Activated CD8-positive, alpha-beta memory T cell treated with anti-CD3 and anti-CD28 coated beads, Interleukin-2, amount 10 ng/mL, durations not matched to agents 7 days and 5 days (primary cell): ENCODE measurements at places on chromosomes 6 and 20. TPM values are rescaled to one million over a fixed set of nuclear protein-coding genes. Genes with fewer than 3 reads are reported as not detected.

DNA sequence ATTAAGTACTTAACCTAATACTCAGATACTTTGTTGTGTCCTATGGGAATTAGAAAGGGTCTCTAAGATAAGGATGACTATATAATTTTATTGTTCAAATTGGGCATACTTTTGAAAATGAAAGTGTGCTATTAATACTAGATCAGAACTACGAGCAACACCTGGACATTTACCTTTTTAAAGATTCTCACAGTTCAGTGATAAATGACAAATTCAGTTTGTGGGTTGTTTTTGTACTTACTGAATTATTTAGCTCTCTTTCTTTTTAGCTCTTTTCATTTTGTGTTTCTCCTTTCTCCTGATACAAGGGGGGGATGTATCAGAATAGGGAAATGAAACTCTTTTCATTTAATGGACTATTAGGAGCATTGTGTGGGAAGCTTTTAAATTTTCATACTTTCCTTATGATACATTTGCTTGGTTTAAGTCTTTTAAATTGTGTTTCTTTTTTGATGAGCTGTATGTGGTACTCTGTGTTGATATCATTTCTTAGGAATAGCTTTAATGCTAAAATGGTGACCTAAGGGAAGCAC is 47.5 kb downstream of the PHF3 start:
- no peaks in the 10 kb centered on the region for H3K27me3 ChIP-seq
- no peak for DNase-seq
- no peak overlapping the region for H3K4me3 ChIP-seq
- no peak overlapping the region for H3K27ac ChIP-seq
- H3K4me1 ChIP-seq = peaks cover 13% of the 10 kb centered on the region
- H3K36me3 ChIP-seq = peaks cover 51% of the 10 kb centered on the region

- no peaks in the 10 kb centered on the region for H3K36me3 ChIP-seq
- H3K4me3 ChIP-seq = no peak overlapping the region
- H3K27ac ChIP-seq = no peak overlapping the region
- no peaks in the 10 kb centered on the region for H3K27me3 ChIP-seq
- no peak for DNase-seq
Observed at GRCh38 chr20:40493549-40493948, 195.5 kb downstream of the MAFB start.

DNA sequence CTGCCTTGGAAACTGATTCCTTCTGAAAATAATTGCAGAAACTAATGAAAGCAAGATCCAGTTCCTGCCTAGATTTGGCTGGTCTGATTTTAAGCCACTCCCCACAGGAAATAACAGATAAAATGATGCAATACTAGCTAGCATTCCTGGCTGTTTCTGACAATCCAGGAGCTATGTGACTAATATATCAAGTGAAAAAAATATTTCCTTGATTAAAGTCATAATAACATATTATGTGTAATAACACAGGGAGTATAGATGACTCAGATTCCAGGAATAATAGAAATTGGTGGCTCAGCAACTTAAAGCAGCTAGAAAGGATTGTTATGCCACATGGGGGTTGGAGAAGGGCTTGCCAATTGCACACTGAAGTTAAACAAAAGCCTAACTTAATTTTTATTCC is 182.7 kb upstream of the SALL4 start:
- no peak for DNase-seq
- H3K27me3 ChIP-seq = no peaks in the 10 kb centered on the region
- H3K4me1 ChIP-seq = peaks cover 2% of the 10 kb centered on the region
- no peak overlapping the region for H3K4me3 ChIP-seq

DNA sequence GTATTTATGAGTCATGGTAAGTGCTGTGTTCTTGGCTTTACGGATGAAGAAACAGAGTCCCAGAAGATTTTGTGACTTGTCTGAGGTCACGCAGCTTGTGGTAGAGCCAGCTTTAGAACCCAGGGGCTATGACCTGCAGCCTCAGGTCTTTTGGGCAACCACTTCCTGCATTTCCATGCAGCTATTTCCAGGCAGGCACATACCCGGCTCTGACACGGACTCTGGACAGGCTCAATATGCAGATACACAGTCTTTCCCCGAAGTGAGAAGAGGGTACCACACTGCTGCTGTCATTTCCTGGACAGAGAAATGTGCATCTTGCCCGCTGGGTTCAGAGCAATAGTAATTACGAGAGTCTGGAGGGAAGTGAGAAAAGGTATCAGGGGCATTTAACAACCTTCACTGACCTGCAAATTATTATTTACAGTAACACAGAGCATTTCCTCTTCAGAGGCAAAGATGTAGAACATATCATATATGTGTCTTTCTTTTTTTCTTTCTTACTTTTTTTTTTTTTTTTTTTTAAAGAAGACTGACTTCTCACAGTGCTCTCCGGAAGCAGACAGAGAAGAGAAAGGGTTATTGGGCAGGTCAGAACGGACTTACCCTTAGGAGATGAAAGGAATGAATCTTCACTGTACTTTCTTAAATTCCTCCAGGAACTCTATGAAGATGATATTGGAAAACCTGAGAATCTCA is 185.1 kb downstream of the CLIC5 start:
- H3K36me3 ChIP-seq = peaks cover 16% of the 10 kb centered on the region
- no peaks in the 10 kb centered on the region for H3K27me3 ChIP-seq
- DNase-seq = peak; percentile 84

METTL24 gene
- not detected for total RNA-seq

SLC12A5 gene
- 1.7 TPM for total RNA-seq

DNA sequence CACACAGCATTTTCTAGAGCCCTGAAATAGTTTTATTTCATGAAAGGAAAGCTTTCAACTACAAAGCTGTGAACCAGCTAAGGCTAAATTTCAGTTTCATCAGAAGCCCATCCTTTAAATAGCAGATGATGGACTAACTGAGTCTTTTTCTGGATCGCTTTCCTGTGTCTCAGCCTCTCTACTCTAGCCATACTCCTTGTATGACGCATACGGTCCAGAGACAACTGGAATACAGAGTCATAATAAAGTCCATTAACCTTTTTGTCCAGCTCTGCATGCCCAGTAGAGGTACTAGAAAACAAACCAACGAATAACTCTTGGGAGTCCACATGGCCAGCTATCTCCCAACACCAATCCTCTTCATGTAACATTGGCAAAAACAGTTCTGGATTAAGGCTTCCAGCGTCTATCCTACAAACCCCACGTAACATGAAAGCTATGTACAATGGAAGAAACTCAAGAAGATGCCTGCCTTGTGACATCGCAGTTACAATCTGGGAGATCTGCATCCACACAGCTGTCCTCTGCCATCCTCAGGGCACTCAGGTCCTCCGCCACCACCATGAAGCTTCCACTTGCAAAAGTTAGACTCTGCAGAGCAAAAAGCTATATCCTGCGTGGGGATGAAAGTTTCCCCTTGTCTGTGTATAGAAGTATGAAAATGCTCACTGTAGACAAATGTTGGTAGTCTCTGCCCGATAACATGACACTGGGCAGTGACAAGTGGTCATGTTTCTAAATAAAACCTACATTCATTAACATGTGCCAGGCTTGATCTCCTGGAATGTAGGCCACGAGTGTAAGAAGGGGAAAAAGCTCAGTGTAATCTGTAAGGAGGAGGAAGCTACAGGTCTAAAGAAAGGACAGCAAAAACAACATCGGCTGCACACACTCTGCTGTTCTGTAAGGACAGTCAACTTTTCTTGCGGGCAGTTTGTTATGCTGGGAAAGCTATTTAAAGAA is 360.4 kb downstream of the ESR1 start:
- peaks cover 52% of the 10 kb centered on the region for H3K36me3 ChIP-seq
- H3K27ac ChIP-seq = no peak overlapping the region
- DNase-seq = no peak
- peaks cover 27% of the 10 kb centered on the region for H3K4me1 ChIP-seq
- no peak overlapping the region for H3K4me3 ChIP-seq

- no peaks in the 10 kb centered on the region for H3K36me3 ChIP-seq
- DNase-seq = no peak
- no peaks in the 10 kb centered on the region for H3K4me1 ChIP-seq
- peaks cover 63% of the 10 kb centered on the region for H3K27me3 ChIP-seq
- no peak overlapping the region for H3K27ac ChIP-seq
Observed at GRCh38 chr20:58774667-58775263, 75.9 kb downstream of the GNAS-AS1 start.

- peaks cover 75% of the 10 kb centered on the region for H3K36me3 ChIP-seq
- H3K27ac ChIP-seq = no peak overlapping the region
- no peaks in the 10 kb centered on the region for H3K4me1 ChIP-seq
- H3K4me3 ChIP-seq = no peak overlapping the region
- DNase-seq = no peak
Observed at GRCh38 chr6:24847402-24847801, 48.7 kb upstream of the ARMH2 start.

MAVS gene
- 37.4 TPM for total RNA-seq
